ENCODE measurements at places on chromosomes 12 and 14.

GRCh38 chr12:24133384-24133783 lies 183.9 kb upstream of the SOX5 start:
- no peak for DNase-seq

- no peak for DNase-seq
These were observed 7.5 kb upstream of the MANSC4 start for GRCh38 chr12:27787559-27787958.

- DNase-seq: no peak
These were observed 233.5 kb downstream of the EFCAB11 start for GRCh38 chr14:89720741-89721729.

- no peak for DNase-seq
These were observed 47.9 kb downstream of the FGD6 start for GRCh38 chr12:95169368-95169767.

DNA sequence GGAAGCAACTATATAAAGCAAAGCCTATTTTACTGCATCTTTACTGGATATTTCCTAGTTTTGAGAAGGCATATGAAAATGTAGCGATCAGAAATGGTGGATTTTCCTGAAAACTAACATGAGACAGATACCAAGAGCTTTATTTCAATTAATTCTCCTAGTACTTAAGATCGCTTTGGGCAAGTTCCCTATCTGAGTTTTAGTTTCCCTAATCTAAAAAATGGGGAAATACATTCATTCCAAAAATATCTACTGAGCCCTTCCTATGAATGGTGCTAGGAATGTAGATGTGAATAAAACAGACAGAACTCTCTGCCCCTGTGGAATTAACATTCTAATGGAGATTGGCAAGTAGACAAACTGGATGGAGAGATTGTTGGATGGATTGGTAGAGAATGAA lies 8.4 kb downstream of the CATSPERB start:
- DNase-seq: no peak

- no peak for DNase-seq
These were observed 7.7 kb downstream of the JDP2 start for GRCh38 chr14:75435473-75435872.

- DNase-seq: no peak
These were observed 43.6 kb downstream of the PTPRR start for GRCh38 chr12:70876952-70877351.

All from hematopoietic multipotent progenitor cell treated with erythropoietin and hydrocortisone succinate and interleukin-3 and kit ligand, for 17 days (in vitro differentiated cells).